ENCODE measurements at places on chromosomes 1 and 21.

DNA sequence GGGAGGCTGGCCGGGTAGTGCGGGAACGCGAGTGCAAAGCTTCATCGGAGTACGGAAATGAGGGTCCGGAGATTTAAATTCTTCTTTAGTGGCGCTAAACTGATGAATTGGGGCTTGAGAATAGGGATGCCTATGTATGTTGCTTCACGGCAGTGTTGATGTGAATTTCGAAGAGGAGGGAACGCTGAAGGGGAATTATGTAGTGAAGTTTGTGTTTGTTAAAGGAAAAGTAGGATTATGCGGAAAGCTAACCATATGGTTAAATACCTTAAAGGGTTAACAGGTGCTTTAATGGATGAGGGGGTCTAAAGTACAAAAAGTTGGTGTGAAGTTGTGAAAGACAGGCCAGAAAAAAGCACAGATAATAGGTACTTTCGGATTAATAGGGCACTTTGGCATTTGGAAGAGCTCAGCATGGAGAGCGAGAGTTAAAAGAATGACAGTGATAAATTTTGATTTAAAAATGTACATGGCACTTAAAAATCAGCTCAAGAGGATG is 1.4 kb downstream of the HS2ST1 start:
- DNase-seq: no peak

DNA sequence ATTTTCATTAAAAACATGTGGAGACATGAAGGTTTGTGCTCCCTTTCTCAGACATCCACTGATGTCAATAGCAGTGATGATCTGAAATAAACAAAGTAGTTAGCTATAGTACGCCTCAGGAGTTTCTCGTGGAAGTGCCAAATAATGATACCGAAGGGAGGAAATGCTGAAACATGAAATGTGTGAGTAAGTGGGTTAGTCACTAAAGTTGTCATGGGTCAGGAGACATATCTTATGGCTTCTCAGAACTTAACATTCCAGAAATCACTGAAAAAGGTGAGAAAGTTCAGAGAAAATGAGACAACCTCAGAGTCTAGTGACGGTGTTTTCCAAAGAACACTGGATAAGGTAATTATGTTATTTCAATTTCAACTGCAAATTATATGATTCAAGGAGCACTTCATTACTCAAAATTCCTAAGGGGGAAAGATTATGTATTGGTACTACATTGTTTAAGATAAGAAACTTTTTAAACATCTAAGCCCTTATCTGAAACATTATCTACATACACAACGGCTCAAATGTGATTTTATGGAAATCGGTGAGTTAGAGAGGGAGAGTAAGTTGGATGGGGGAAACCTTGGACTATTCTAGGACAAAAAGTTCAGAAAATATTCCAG is 20.6 kb downstream of the NIBAN1 start:
- no peak for DNase-seq

DNA sequence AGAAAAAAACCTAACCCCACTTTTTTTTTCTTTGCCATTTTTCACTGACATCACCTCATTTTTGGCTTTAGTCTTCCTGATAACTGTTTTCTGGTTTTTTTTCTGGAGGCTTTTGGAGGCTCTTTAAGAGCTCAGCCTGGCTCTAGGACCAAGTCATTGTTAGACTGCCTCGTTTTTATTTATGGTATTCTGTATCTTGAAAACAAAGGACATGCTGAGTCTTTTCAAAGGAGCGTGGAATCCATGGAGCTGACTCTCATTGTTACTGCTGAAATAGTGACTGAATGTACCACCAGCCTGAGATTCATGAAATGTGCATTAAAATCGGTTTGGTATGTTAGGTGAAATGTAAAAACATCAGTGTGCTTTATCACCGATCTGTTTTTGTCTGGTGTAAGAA is 28.0 kb downstream of the RASAL2 start:
- no peak for DNase-seq

DNA sequence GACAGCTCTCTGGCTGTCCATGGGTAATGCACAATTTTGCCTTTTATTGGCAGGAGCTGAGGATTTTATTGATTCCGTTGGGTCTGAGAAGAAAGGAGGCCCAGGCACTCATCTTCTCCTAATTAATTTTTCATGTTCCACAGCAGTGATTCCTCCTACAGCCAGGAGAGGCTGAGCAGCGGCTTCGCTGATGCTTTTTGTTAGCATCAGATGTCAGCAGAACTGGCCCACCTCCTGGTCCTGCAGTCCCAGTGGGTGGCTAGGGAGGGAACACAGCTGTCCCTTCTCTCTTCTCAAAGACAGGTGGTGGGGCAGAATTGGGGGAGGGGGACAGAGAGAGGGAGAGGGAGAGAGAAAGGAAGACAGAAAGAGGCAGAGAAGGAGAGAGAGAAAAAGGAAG is 5.7 kb downstream of the MT1HL1 start:
- no peak for DNase-seq

- no peak for DNase-seq
Observed at GRCh38 chr1:200310824-200311223, 99.0 kb downstream of the ZNF281 start.

GRCh38 chr1:923131-923990 is at the start of gene SAMD11:
Gene SAMD11 (plus strand): TSS chr1:923923. CDS start chr1:924432, 509 bp downstream.
- DNase-seq: peak; percentile 76

DNA sequence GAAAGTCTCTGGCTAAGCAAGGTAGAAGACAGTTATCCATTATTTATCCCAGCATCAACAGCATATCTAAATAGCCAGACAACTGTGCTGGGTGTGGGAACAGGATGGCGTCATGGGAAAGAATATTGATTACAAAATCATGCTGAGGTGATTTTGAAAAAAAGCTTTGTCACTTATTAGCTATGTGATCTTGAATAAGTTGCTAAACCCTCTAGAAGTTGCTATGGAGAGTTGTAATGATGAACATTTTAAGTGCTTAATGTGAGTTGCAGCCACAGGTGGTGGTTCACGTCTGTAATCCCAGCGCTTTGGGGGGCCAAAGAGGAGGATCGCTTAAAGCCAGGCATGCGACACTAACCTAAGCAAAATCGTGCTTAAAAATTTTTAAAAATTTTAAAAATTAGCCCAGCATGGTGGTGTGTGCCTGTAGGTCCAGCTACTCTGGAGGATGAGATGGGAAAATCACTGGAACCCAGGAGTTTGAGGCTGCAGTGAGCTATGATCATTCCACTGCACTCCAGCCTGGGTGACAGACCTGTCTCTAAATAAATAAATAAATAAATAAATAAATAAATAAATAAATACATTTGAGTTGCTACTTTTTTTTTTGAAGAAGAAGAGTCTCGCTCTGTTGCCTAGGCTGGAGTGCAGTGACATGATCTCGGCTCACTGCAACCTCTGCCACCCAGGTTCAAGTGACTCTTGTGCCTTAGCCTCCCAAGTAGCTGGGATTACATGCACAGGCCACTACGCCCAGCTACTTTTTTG is 33.6 kb downstream of the WNT2B start:
- DNase-seq: no peak

DNA sequence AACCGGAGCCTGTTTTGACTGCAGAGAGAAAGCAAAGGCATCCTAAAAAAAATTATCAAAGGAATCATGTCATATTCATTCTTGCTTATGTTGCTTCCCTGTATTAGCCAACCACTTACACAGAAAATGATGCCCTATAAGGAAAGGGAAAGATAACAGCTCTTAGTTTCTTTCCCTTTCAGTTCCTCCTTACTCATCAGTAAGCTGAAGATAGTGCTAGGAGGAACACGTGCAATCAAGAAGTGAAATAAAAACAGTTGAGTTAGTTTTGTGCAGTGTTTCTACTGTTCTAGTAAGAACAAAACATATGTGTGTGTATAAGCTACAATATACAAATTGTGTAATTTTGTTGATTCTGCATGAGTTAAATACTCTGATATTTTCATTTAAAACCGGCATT is 45.3 kb upstream of the MTF2 start:
- no peak for DNase-seq

DNA sequence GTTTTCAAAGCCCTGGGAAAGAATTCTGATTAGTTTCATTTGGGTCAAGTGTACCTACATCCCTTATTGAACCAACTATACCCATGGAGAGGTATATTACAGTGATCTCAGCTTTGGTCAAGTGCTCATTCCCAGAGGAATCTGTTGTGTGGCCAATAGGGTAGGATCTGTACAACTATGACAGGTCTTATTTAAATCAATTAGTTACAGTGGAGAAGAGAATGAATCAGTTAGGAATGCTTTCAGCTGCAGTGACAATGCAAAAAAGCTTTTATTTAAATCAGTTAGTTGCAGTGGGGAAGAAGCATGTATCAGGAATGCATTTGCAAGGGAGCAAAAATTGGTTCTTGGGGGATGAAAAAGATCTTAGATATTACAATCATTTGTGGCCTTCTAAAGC is 119.0 kb downstream of the FGGY start:
- DNase-seq: no peak

- DNase-seq: no peak
Observed at GRCh38 chr21:42533963-42534355, 20.3 kb downstream of the SLC37A1 start.

GRCh38 chr1:3323021-3323795 is 131.3 kb upstream of the ARHGEF16 start:
- DNase-seq: peak; percentile 91

DNA sequence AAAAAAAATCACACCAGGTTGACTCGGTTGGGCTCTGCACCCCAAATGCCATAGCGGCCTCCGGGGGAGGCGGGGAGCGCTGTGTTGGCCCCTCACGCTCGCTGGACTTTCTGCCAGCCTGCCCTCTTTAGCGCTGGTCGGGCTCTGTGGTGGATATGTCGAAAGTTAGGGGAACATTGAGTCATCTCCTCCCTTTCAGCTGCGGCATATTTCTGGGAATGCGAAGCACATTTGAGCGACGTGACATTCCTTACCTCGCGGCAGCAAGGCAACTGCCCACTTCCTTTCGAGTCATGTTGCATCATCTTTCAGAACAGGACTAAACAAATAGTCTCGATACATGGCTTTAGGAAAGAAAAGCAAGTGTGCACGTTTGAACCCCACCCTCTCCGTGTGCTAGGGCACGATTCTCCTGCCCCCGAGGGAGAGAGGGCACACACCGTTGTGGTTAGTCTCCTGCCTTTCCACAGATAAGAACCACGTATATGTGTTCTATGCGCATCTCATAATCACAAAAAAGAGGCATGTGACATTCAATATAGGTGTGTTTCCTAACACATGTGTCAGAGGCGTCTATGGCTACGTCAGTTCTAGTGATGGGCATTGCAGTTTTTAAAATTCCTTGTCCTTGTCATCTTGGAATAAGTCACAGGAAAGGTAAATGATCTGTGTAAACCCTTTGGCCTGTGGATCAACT is 105.9 kb upstream of the SLC45A1 start:
- peak; percentile 98 for DNase-seq

DNA sequence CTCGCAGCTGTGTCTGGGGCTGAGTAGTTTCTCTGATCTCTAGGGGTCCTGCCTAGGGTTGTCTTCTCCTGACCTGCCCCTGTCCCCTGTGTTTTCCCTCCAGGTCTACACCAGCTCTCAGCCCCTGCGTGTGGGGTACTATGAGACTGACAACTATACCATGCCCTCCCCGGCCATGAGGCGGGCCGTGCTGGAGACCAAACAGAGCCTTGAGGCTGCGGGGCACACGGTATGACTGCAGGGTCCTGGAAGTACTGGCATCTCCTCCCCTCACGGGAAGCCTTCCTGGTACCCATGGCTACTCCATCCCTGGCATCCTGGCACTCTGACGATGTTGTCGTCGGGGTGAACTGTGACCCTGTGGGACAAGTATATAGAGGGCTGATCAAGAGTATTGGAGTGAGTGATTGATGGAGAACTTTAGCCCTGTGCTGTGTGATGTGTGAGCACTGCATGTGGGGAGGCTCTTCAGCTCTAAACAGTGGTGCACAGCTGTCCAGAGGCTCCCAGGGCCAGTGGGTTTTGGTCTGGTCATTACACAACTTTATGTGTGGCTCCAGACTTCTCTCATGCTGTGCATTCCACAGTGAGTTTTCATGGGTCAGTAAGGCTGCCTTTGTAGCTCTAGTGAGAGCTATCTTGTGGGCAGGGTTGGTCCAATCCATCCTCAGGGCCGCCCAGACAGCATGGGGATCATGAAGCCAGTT is 14.4 kb downstream of the FAAH start:
- no peak for DNase-seq

DNA sequence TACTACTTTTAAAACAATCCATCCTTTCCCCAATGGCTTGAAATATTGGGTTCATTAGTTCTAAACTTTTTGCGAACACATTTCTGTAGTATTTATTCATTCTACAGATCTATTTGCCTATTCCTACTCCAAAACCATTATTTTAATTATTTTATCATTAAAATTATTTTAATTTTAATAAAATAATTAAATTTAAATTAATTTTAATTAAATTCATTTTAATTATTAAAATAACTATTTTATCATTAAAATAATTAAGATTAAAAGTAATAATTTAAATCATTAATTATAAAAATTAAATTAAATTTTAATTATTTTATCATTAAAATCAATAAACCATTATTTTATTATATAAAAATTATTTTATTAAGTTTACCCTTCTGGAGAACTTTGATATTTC is 15.6 kb downstream of the EDEM3 start:
- no peak for DNase-seq

GRCh38 chr1:161864577-161864976 is 98.5 kb downstream of the ATF6 start:
- DNase-seq: no peak

- DNase-seq: no peak
Observed at GRCh38 chr1:113576271-113576670, 183.0 kb downstream of the PHTF1 start.

DNA sequence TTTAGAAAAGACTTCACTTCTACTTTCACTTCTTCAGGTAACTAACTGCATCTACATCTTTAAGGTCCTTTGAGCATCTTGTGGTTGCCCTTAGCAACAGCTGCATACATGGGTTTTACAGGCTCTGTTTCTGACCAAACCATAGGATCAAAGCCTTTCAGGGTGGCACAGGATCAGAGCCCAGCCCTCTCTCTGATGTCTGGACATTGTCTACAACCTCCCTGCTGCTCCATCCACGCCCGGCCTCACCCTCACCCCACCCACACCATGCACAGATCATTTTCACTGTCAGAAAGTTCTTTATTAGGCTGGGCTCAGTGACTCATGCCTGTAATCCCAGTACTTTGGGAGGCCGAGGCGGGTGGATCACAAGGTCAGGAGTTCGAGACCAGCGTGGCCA is 5.2 kb downstream of the NCF2 start:
- DNase-seq: peak; percentile 86

- no peak for DNase-seq
Observed at GRCh38 chr1:176791906-176792305, 328.9 kb downstream of the PAPPA2 start.

GRCh38 chr1:239893127-239893731 is 198.5 kb upstream of the FMN2 start:
- DNase-seq: no peak

DNA sequence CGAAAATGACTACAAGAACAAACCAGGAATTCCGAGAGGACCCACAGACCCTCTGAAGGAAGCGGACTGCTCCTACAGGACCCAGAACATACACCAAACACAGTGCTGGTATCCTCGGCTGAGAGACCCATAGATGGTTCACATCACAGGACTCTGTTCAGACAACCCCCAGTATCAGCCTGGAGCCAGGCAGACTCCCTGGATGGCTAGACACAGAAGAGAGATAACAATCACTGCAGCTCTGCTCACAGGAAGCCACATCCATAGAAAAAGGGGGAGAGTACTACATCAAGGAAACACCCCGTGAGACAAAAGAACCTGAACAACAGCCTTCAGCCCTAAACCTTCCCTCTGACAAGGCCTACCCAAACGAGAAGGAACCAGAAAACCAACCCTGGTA is 434.0 kb upstream of the NR5A2 start:
- DNase-seq: no peak

All from SW480 (cell line).